Stimulated activated CD4-positive, alpha-beta T cell treated with anti-CD3 and anti-CD28 coated beads, Interleukin-12 subunit alpha, Interleukin-12 subunit beta, amount 100 ng/mL, for 24 hours (primary cell): ENCODE measurements at places on chromosomes 6 and 20.
A peak's percentile ranks its signal among the peaks of the same experiment; 100 is the strongest.

DNA sequence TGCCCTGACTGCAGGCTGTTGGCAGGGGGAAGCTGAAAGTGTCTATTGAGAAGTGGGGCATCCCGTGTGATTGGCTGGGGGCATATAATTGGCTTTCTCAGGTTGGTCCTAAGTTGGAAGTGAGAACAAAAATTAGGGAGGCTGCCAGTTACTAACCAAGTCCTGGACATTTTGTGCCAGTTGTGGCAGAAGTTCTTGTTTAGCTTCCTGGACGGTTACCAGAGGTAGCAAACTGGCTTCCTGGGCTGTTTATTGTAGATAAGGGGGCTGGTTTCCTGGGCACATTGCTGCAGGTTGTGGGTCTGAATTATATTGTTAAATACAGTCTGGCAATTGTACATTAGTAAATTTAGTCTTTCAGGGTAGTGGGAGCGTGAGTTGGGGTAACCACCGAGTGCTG, 50.6 kb upstream of the SLC2A12 start:
- no peak for DNase-seq

- DNase-seq, result no peak
Measured at GRCh38 chr6:84408028-84408427, 180.6 kb upstream of the CEP162 start.

- no peak for DNase-seq
Measured at GRCh38 chr20:51094221-51094620, 71.3 kb upstream of the KCNG1 start.

GRCh38 chr20:2984028-2984501, 59.4 kb upstream of the GNRH2 start:
- DNase-seq, result no peak

DNA sequence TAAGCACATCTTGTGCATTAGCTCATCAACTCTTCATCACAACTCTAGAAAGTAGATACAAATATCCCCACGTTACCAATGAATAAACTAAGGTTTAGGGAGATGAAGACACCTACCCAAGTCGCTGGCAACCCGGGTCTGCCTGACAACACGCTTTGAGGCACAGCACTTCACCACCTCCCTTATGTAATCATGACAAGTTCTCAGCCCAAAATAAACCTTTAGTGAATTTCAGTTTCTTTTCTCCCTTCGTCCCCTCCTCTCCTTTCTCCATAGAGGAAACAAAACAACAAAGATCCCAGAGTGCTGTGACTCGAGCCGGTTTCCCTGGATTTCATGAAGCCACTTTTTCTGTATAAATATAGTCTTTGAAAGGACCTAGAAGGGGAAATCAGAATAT, 105.4 kb downstream of the MAFB start:
- DNase-seq, result no peak

DNA sequence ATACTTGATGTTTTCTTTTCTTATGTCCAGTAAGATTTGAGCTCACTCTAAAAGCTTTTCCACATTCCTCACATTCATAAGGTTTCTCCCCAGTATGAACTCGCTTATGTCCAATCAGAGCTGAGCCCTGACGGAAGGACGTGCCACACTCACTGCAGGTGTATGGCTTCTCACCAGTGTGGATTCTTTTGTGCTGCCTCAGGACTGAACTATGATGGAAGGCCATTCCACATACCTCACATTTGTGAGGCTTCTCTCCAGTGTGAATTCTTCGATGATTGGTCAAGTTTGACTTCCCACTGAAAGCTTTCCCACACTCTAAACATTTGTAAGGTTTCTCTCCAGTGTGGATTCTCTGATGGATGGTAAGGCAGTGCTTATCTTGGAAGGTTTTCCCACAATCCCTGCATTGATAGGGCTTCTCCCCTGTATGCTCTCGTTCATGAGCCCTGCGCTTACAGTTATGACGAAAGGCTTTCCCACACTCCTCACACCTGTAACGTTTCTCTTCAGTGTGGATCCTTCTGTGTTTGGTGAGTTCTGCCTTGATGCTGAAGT, 9.9 kb downstream of the ZNF311 start:
- no peak for DNase-seq

- DNase-seq, result peak; percentile 62
Measured at GRCh38 chr20:46132705-46133120, 14.6 kb downstream of the CD40 start.

GRCh38 chr6:43809417-43810305, 39.6 kb downstream of the VEGFA start:
- DNase-seq, result no peak

DNA sequence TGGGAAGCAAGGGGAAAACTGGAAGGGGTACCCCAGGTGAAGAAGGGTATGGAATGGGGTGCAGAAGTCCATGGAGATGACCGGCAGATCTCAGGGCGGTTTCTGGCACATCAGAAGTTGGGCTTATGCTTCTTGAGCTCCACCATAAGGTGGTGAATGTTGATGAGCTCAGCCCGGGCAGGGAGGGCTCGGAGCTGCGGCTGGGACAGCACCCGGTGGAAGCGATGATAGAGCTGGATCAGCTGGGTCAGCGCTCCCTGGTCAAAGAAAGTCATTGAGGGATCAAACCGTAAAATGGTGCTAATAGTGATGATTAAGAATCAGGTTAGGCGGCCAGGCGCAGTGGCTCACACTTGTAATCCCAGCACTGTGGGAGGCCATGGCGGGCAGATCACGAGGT, 20.9 kb downstream of the VPS52 start:
- no peak for DNase-seq

DNA sequence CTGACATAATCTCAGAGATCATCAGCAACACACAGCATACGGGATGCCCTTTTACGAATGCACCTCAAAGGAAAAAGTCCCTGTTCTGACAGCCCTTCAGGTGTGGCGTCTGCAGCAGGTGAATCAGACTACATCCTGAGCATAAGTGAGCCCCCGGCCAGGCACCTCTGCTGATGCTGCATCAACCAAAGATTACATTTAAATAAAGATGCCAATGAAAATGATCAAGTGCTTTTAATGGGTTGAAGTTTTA, 58.7 kb downstream of the INSM1 start:
- no peak for DNase-seq

DNA sequence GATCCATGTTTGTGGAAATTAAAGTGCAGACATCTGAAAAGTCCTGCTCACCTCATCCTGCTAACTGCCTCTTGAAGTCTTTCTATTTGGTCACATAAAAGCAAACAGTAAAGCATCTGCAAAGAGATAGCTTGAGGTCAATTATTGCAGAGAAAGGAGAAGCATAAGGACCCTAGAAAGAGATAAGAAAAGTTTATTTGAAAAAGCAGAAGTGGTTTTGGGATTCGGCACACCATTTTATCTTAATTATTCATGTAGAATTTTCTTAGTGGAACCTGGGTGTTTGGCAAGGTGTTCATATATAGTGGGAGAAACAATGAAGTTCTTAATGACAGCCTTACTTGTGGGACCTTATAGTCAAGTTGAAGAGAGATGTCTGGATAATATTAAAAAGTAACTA, 280.8 kb downstream of the CENPW start:
- no peak for DNase-seq

GRCh38 chr20:23568320-23568970, at the start of gene CST9L:
TSS of gene CST9L (minus strand) at chr20:23568484. CDS start at chr20:23568450, 34 bp downstream.
- DNase-seq, result no peak

DNA sequence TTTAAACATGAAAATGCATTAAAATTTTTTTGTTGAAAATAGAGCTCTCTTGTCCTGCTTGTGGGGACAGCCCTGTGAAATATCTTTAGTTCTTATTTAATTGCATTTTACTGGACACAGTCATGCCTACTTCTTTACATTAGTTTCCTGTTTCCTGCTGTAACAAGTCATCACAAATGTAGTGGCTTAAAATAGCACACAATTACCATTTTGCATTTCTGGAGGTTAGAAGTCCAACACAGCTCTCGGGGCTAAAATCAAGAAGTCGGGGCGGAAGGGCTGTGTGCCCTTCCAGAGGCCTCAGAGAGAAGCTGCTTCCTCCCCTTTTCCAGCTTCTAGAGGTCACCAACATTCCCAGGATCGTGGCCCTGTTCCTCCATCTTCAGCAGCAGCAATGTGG, 29.4 kb downstream of the PNLDC1 start:
- DNase-seq, result no peak

DNA sequence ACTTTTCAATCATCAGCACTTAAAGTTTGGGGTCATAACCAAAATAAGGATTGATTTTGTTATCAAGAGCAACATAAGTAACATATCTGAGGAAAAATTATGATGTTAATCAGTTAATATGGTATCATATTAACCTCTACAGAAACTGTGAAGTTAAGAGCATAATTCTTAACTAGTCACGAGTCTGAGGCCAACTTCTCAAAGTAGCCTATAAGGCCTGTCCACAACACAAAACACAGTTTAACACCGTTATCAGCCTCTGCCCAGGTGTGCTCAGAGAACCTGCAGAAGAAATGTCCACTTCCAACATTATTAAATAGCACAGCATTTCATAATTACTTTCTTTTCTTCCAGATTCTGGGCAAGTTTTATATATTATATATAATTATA, 1.1 kb downstream of the STX7 start:
- no peak for DNase-seq

- DNase-seq, result no peak
Measured at GRCh38 chr6:143394389-143394788, 56.1 kb downstream of the ADAT2 start.

- no peak for DNase-seq
Measured at GRCh38 chr6:151698931-151699700, 108.4 kb upstream of the ESR1 start.

GRCh38 chr6:139939189-139939979, 564.9 kb upstream of the CITED2 start:
- DNase-seq, result no peak

DNA sequence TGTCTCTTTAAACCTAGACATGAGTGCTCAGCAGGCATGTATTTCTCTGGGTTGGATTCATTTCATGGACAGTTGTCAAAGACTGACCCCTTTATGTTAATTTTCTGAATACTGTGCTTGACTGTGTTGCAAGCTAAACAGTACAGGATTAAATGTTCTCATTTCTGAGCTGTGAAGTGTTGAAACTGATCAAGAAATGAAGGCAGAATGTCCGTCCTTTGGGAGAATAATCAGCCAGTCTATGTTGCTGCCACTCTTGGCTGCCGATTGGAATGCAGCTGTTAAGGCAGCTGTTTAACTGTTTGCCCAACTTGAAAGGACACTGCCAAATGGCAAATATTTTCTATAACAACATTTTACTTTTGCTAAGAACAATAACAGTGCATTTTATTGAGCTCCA, 87.3 kb downstream of the CEP57L1 start:
- no peak for DNase-seq

GRCh38 chr6:138159246-138159645, 2.5 kb upstream of the ARFGEF3 start:
- DNase-seq, result no peak

DNA sequence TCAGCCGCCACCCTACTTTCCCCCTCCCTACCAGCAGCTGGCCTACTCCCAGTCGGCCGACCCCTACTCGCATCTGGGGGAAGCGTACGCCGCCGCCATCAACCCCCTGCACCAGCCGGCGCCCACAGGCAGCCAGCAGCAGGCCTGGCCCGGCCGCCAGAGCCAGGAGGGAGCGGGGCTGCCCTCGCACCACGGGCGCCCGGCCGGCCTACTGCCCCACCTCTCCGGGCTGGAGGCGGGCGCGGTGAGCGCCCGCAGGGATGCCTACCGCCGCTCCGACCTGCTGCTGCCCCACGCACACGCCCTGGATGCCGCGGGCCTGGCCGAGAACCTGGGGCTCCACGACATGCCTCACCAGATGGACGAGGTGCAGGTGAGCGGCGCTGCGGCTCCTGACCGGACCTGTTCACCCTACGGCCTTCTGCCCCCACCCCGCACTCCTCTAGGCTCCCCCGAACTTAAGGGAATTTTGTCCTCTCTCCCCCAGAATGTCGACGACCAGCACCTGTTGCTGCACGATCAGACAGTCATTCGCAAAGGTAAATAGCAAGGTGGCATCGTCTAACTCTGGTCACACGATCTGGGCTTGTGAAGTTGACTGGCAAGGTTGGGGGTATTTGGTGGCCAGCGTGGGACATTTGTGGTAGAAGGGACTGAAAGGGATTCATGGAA, 2.3 kb downstream of the TFAP2C start:
- no peak for DNase-seq

GRCh38 chr20:38804682-38805501, 605 bp upstream of the PPP1R16B start:
- DNase-seq, result peak; percentile 54

DNA sequence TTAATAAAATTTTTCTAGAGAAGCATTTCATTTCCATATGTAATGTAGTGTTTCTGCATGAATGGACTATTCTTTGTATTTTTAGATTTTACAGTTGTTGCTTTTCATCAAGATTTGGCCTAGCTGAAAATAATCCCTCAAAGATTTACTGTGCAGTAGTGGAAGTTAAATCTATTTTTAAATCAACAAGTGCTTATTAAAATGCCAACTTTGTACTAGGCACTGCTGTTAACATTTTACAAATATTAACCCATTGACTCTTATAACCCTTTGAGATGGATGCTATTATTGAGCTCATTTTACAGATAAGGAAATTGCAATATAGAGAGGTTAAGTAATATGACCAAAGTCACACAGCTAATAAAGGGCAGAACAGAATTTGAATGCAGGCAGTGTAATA, 274.5 kb downstream of the NKAIN2 start:
- DNase-seq, result no peak

DNA sequence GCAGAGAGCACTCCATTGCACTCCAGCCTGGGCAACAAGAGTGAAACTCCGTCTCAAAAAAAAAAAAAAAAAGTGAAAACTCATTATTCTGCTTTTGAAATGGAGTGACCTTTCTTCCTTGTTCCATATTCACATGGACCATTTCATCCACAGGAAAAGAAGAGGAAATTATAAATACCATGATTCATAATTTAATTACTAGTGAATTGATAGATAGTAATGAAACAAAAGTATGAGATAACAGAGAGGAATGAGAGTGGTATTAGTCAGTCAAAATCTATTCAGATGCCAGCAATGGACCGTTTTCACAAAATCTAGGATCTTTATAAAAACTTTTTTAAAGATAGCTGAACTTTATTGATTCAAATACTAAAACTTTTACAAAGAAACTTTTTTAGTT, 443.1 kb upstream of the FLRT3 start:
- no peak for DNase-seq

- no peak for DNase-seq
Measured at GRCh38 chr6:156820089-156820798, 43.1 kb downstream of the ARID1B start.

GRCh38 chr6:21665110-21665391, 71.5 kb downstream of the SOX4 start:
- no peak for DNase-seq

DNA sequence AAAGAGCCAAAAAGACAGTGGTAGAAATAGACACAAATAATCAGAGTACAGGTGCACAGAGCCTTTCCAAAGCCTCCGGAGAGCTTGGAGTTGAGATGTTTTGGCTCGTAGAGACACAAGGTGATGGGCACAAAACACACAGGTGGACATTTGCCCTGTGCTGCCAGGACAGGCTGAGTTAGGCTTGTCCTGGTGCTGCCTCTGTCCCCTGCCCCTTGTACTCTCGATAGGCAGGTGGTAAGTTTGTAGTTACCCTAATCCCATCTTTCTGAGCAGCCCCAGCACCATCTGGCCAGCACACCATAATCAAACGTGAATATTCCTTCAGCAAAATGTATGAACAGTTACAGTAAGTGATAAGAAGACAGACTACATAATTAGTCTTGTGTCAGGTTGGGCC, 95.5 kb downstream of the FOXC1 start:
- DNase-seq, result no peak

- DNase-seq, result peak; percentile 40
Measured at GRCh38 chr6:33577106-33577535, 3.0 kb downstream of the BAK1 start.
